Left kidney (tissue), 8 donors: ENCODE measurements at places on chromosomes 6 and 20.

DNA sequence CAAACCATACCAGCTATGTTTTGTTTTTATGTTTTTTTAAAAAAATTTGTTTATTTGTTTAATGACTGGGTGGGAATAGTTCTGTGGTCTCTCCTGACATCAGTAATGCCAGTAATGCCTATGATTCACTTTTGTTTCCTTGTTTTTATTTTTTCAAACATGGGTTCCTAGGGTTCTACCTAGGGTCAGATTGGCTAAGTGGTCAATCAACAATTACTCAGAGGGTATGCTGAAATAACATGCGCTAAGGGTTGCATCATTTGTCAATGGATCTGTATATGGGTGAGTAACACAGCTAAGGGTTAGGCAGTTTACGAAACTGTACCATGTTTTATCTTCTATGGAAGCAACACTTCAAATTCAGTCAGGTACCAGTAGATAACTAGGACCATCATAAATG, 583.8 kb upstream of the GJE1 start:
- no peak for DNase-seq

- DNase-seq = no peak
These were observed 213.8 kb upstream of the ZFP64 start for GRCh38 chr20:52405417-52405816.

DNA sequence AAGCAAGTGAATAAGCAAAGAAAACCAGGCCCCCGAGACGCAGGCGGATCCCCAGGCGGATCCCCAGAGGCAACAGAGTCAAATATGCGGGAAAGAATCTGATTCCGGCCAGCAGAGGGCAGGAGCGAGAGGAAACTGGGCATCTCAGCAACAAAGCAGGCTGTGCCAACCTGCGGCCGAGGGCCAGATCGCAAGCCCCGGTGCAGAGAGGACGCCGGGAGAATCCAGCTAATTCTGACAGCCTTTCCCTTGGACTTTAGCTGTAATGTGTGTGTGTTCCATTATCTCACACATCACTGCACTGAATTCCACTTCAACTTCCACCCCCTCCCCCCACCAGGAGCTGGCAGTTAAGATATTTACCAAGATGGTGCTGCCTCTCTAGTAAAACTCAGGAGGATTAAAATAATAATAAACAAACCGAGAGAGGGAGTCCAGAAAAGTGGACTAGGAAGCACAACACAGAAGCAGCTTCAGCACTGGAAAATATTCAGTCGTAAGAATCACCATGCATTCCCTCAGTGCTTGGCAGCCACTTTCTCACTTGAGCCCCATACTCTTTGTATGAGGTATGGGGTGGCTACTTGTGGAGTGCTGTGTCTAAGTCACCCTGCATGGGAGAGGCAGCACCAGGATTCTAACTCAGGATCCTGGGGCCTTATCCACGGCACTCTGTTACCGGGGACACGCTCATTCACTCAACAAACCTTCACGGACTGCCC, 66.2 kb upstream of the SNX9 start:
- peak; percentile 84 for DNase-seq

DNA sequence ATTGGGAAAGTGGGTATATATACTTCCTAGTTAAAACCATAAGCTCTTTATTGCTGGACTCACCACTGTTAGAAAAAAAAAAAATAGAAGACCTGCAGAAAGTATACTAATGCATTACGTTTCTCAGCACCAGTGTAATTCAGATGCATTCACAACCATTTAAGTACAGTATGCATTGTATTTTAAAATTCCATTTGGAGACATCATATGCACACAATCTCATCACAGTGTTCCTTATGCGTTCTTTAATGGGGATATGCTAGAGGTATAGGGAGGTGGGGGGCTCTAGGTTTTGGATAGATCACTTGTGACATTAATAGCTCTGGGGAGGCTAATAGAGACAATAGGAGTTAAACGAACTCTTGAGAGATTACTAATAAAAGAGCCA, 9.4 kb downstream of the TFAP2A start:
- DNase-seq = no peak

DNA sequence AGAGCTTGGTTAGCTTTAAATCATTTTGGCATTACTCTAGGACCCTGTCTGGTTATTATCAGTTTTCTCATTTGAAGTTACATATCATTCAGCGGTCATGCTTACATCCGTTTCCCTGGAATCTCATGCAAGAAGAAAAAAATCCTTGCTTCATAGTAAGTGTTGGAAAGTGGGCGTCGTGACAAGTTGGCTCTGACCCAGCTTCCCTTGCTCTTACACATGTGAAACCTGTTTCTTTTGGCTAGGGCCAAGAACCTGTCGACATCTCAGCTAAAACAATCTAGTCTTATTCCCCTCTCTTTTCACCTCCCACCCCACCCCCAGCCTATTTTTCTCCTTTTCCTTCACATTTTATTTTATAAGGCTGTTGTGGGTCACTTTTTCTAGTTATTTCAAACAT, 45.5 kb downstream of the ANKS1A start:
- DNase-seq = peak; percentile 49

DNA sequence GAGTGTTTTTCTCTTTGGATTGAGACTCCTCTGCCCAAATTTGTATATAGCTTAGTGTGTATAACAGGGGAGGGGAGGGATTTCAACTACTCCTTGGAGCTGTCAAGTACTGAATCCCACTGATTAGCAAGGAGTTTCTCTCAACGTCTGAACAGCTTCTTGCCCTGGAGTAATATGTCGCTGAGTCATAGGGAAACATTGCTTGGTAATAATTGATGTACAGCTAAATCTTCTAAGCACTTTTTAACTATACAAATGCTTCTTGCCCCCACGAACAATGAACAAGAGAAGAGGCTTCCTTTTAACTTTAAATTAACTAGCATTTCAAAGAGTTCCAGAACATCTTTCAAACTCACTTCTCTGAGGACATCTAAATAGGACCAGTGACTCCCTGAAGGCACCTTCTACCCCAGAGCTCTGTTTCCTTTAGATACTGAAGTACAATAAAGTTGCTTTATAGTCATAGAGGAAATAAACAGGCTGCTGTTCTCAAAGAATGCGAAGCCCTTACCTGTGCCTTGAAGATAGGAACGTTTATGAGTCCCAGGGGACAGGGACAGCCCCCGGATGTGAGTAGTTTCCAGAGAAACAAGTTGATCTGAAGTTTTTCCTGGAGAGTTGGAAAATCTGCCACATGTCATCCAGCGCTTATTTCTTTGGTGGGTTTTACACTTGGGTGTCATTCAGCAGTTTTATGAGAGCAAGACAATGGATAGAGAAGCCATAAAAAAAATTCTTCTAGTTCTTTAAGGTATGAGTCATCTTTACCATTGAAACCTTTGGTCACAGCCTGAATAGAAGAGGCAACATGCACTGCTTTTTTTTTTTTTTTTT, 462.5 kb upstream of the BTBD3 start:
- DNase-seq = no peak

GRCh38 chr6:134161041-134161440, 108.6 kb upstream of the SLC2A12 start:
- DNase-seq = no peak

DNA sequence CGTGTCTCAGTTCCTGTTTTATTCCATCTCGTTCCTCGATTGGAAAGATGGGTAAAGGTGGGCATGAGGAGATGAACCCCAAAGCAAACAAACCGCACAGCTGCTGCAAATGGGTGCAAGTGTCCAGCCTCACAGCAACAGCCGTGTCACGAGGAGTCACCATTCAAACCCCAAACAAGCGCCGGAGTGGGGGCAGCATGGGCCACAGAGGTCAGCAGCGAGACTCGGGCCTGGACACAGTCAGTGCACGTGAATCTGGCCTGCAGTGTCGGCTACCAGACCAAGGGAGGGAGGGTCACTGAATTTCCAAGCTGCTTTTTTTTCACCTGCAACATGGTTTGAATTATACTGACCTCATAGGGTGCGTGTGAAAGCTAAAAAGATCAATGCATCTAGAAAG, 63.5 kb downstream of the EZR start:
- DNase-seq = no peak

- DNase-seq = no peak
These were observed 421.8 kb upstream of the SOX4 start for GRCh38 chr6:21171801-21172200.

DNA sequence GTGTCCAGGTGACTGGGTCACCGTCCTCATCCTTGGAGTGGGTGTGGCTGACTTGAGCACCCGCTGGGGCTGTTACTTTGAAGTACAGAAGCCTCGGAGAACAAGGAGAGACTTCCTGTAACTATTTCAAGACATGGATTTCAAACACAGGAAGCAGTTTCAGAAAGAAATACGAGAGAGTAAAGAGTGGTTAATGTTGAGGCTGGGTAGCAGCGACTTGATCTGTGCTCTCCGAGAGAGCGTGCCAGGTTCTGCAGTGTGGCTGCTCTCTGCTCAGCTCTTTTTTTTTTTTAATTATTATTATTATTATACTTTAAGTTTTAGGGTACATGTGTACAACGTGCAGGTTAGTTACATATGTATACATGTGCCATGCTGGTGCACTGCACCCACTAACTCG, 17.5 kb upstream of the EFCAB8 start:
- no peak for DNase-seq

- DNase-seq = peak; percentile 76
These were observed 15.8 kb downstream of the CGA start for GRCh38 chr6:87078983-87079616.
